ENCODE measurements at places on chromosomes 4 and X.

- DNase-seq: no peak
These were observed 144.3 kb upstream of the NDST3 start for GRCh38 chr4:117889978-117890377.

DNA sequence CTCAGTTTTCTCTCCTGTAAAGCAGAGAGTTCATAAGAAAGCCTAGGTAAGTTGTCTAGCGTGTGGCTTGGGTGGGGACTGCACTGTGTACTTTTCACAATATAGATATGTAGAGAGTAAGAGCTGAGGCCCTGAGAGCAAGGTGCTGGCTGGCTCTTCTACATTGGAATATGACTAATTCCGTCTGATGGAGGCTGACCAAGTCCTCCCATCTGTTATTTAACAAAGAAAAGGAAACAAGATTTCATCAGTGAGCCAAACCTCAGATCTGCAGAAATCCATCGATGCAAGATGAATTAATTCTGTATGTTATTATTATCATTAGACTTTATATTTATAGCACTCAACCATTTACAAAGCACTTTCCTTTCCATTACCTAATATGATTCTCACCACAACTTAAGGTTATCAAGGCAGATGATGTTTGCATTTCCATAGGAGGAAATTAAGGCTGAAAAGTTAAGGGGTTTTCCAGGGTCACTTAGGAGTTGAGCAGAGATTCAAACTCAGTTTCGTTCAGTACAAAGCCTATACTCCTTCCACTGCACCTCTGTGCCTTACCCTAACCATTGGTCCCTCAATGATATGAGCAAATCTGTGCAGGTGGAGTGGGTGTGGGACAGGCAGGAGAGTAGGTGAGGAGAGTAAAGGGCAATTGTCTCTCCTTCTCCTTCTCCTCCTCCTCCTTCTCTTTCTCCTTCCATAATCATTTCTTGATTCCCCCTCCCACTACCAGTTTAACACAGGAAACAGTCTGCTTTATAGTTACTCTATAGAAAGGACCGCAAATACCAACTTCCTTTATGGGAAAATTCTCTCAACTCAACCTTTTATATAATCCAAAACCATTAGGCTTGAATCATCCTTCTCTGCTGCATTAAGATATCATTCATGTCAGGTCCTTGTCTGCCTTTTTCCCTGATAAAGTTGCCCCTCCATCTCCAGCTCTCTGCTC, 27.6 kb upstream of the SRD5A3 start:
- DNase-seq: no peak

DNA sequence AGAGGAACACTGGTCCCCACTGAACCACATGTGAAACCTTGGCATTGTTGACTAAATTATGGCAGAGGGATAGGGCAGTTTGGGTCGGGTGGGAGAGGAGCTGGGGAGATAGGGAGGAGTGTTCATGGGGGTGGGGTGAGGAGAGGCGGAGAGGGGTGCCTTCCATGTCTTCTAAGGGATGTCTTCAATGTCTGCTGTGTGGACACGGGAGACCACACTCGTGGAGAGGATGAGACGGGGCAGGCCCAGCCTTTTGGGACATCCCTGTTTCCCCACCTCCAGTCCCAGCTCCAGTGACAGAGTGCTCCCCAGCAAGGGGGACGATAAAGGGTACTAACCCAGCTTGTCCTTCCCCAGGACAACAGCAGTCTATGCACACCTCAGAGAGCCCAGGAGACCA, 146.4 kb upstream of the MAMLD1 start:
- no peak for DNase-seq

GRCh38 chr4:7781993-7782392, 157.7 kb downstream of the AFAP1 start:
- DNase-seq: no peak

DNA sequence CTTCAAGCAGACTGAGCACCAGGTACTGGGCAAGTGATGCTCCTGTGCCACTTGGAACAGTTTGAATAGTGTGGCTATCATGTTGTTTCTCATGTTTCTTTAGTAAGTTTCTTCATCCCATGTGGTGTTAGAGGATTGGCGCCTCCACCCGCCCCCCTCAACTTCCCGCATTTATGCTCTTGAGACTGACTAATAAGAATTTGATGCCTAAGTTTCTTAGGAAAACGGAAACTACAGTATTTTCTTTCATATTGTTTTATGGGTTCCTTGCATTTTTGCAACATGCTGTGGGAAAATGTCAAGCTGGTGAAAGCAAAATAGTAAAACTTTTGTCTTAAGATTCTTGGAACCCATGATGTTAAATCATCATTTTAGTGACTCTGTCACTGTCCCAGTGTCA, 101.2 kb upstream of the SLC4A4 start:
- DNase-seq: no peak

DNA sequence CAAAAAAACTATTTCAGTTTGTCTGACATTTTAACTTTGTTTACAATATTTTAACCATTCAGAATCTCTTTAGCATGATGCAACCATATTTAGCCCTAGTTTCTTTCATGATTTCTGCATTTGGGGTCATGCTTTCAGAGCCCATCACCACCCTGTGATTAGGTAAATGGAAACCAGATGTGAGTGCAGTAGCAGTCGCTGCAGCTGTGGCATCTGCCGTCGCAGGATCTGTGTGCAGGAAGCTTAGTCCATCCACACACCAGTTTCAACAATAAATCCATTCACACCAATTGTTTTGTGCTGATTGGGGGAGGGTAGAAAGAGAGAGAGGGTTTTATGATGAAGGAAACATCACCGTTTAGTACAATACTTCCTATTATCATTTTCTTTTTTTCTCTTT, 130.5 kb downstream of the CPEB2 start:
- DNase-seq: no peak

GRCh38 chr4:182944484-182945213, 27.5 kb upstream of the DCTD start:
- no peak for DNase-seq

DNA sequence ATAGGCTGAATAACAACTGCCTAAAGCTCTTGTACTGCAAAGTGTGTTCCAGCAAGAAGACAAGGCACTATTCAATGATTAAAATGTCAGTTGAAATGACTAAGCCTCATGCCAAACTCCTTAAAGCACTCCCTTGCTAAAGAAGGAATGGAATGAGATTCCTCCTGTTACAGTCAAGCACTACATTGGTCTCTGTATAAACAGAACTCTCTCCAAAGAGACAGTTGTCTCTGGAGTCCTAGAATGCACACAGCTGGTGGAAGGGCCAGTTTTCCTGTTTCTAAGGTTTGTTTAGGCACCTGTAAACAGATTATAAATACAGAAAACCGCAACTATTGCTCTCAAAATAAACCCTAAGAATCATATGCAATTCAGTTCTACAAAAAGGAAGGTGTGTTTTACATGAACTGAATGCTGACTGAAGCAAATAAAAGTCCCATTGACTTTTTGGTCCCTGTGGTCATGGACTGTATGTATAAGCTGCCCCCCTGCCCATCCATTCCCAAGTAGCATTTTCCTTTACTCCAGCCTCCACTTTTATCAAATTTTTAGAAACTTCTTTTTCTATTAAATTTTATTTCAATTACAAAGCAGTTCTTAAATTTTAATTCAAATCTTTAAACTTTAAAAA, 47.0 kb downstream of the FAT1 start:
- DNase-seq: no peak

DNA sequence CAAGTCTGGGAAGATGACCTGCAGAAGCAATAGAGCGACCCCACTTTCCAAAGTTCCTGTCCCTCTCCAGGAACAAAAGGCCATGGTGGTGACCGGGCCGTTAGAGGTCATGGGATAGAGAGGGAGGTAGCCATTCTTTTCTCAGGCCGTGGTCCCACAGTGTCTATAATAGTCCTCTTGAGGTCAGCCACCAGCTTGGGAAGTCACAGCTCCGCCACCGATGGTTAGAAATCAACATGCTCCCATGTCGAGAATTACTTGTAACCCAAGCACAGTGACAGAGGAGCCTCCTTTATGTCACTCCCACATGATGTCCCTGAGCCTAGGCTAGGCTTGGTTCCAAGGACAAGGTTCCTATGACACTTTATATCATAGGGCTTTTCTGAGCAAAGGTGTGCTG, 48.3 kb upstream of the CBR4 start:
- DNase-seq: no peak

GRCh38 chr4:184310171-184310567, 92.5 kb upstream of the ENPP6 start:
- no peak for DNase-seq

DNA sequence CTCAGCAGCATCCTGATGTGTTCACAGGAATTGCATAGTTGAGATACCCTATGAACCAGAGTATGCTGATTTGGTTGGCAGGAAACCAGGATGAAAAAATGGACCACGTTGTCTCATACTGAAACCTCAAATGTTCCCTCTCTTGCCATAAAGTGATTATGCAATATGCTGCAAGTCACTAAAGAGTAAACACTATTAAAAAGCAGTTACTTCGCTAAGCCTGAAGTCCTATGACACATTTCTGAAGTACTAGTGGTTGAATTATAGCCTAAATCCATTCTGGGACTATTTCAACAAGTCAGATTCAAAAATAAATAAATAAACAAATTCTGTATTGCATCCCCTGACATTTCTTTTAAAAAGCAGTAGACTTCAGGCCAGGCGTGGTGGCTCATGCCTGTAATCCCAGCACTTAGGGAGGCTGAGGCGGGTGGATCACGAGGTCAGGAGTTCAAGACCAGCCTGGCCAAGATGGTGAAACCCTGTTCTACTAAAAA, 106.0 kb upstream of the NAP1L5 start:
- DNase-seq: no peak

DNA sequence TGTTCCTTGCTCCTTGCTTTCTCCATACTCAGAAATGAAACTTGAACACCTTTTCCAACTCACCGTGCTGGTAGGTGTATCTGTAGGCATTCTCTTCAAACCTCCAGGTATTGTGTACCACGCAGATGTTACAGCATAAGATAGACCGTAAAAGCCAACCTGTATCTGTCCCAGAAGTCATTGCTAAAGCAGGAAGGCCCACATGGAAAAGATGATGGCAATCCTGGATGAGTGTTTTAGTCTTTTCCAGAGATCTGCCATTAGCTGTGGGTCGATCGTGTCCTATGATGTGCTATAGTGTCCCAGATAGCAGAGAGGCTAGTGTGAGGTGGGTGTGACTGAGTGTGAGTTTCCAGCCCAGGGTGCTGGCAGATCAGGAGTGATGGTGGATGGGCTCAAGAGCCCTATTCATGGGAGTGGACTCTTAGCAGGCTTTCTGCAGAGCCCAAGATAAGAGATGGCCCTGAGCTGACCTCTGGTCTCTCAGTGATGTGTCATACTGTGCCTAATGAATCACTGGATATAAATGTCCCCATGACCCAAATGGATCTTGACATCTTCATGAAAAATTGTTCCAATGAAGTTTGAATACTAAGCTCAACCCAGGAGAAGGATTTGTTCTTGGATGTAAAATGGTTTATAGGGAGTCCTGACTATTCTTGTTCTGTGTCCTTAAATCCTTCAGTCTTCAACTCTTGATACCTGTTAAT, 69.1 kb upstream of the WDR1 start:
- DNase-seq: no peak

- no peak for DNase-seq
These were observed 50.1 kb downstream of the ENPP6 start for GRCh38 chr4:184167576-184167975.

All from NCI-H1417 (cell line).